ENCODE measurements at places on chromosomes 12 and 14. TPM values are rescaled to one million over a fixed set of nuclear protein-coding genes. Genes with fewer than 3 reads are reported as not detected.

The DERA gene
- total RNA-seq = 58.5 TPM

The TSPAN11 gene
- not detected for total RNA-seq

The SRRM4 gene
- not detected for total RNA-seq

The HOXC10 gene
- 48.6 TPM for total RNA-seq

The FBLN5 gene
- total RNA-seq = not detected

The PRR4 gene
- total RNA-seq = 9.2 TPM

The MIP gene
- total RNA-seq = not detected

The RBM25 gene
- 9.9 TPM for total RNA-seq

The GALNT16 gene
- 2.7 TPM for total RNA-seq

The FOXA1 gene
- not detected for total RNA-seq

DNA sequence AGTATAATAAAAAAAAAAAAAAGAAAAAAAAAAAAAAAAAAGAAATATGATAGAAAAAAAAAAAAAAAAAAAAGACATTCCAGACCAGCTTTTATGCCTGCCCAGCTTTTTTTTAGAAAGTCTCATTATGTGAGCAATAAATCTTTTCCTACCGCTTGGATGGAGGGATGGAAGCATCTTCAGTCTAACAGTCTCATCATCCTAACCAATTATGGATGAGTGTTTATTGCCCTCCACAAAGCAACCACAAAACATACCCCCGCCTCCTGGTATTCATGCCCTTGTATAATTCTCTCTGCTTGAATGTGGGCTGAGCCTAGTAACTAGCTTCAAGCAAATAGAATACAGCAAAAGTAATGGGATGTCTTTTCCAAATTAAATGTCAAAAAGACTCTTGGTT, 33.7 kb upstream of the ADAMTS20 start:
- no peak for DNase-seq

DNA sequence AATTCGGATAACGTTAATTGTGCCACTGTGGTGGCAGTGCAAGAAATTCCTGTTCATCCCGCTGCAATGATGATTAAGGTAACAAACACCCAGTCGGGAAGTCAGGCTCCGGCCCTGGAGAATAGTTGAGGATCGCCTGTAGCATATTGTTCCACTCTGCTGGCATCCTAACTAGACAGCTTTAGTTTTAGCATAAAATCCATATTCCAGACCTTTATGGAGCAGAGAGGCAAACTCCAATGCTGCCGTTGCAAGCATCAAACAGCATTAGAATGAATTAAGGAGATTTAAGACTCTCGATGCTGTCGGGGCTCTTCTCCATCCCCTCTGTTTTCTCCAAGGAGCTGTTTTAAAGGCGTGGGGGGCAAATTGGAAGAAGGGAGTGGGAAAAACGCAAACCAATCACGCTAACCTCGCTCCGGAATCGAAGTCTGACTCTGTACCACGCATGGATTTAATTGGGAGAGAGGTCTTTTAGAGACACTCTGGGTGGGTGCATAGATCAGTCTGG, 660.4 kb downstream of the VRK1 start:
- no peak for DNase-seq

DNA sequence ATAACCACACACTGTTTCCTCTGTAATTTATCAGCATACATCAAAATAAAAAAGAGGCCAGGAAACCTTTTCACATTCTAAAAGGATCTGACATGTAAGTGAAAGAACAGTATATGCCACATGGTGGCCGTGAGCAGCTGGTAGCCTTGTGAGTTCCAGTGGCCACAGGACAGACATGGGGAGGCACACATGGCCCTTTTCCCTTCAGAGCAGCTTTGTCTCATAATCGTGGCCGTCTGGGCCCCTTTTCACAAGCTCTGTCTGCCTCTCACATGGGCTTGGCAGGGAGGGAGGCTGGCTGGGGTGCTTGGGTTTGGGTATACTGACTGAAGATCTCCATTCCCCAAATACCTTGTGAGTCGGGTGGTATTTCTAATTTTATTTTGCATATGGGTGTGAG, 1.5 kb upstream of the ZDHHC22 start:
- DNase-seq = peak; percentile 79

DNA sequence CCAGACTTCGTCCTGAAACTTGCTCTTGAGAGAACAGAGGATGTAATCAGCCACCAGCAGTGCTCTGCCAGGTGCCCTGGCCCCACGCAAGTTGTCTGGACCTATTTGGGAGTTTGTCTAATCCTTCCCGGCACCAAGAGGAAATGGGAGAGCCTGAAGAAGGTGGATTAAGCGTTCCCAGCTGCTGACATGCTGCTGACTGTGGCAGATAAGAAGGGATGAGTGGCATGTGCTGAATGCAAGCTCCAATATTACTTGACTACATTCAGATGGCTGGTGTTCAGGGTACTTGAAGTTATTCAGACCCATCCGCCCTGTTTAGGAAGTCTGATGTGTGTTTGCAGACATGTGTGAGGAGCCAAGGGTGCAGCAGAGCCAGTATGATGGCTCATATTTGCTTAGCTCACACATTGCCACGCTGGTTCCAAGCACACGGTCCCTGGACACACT, 440.6 kb upstream of the CCDC196 start:
- no peak for DNase-seq

DNA sequence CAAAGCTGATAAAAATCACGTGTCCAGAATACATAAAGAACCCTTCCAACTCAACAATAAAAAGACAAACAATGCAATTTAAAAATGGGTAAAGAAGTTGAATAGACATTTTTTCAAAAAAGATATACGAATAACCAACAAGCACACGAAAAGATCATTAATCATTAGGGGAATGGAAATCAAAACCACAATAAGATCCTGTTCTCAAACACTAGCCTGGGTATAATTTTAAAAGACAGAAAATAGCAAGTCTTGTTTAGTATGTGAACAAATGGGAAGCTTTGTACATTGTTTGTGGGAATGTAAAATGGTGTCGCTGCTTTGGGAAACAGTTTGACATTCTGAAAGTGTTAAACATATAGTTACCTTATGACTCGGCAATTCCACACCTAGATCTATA, 86.3 kb upstream of the LMNTD1 start:
- no peak for DNase-seq

DNA sequence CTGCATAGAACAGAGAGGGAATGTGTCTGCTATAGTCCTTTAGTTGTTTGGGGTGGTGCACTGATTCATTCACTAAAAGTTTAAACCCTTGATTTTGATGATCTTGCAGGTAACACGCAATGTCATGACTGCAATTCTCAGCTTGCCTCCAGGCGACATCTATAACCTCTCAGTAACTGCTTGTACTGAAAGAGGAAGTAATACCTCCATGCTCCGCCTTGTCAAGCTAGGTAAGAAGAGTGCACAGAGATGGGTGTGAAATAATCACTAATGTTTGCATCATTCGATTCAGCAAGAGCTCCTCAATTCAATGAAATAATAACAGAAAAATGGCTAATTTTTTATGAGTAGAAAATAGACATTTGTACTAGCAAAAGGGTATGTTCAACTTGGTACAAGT, 203.7 kb downstream of the PTPRO start:
- no peak for DNase-seq

- DNase-seq = no peak
Observed at GRCh38 chr12:64598831-64599230, 11.5 kb upstream of the RASSF3 start.

- DNase-seq = no peak
Observed at GRCh38 chr12:28369483-28369882, 179.2 kb downstream of the CCDC91 start.

DNA sequence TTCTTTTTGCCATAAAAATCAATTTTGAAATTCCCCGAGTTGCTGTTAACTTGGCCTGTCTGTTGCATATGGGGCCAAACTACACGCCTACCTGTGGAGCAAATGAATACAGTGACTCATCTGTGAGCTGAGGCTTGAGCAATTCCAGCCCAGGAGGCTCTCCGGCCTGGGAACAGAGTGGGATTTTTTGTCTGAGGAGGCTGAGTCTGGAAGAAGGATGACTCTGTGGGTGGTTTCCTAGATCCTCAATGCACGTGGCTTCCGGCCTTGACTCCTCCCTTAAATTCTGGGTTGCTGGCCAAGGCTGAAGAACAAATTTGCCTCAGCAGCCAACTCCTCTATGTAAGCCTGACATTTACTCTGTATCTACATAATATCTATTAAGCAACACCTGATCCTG, 124.1 kb downstream of the SSPN start:
- no peak for DNase-seq

- peak; percentile 65 for DNase-seq
Observed at GRCh38 chr12:8081251-8081920, 688 bp upstream of the NECAP1 start.

- DNase-seq = no peak
Observed at GRCh38 chr14:24853446-24853845, 196.5 kb downstream of the STXBP6 start.

- peak; percentile 21 for DNase-seq
Observed at GRCh38 chr14:76829650-76830421, 3.6 kb downstream of the LRRC74A start.

GRCh38 chr14:54343272-54344121, 53.3 kb upstream of the CDKN3 start:
- DNase-seq = peak; percentile 62

DNA sequence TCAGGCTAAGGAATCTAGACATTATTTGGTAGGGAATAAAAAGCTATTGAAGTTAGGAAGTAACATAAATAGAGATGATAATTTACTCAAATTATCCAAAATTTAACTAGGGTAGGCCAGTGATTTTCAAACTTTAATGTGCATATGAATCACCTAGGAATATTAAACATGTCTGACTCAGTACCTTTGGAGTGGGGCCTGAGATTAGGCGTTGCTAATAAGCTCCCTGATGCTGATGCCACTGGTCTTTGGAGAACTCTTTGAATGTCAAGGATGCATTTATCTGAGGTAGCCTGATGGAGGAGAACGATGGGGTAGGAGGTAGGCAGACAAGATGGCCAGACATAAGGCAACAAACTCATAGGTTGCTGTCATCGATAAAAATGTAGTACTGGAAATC, 33.2 kb downstream of the EFCAB11 start:
- no peak for DNase-seq

DNA sequence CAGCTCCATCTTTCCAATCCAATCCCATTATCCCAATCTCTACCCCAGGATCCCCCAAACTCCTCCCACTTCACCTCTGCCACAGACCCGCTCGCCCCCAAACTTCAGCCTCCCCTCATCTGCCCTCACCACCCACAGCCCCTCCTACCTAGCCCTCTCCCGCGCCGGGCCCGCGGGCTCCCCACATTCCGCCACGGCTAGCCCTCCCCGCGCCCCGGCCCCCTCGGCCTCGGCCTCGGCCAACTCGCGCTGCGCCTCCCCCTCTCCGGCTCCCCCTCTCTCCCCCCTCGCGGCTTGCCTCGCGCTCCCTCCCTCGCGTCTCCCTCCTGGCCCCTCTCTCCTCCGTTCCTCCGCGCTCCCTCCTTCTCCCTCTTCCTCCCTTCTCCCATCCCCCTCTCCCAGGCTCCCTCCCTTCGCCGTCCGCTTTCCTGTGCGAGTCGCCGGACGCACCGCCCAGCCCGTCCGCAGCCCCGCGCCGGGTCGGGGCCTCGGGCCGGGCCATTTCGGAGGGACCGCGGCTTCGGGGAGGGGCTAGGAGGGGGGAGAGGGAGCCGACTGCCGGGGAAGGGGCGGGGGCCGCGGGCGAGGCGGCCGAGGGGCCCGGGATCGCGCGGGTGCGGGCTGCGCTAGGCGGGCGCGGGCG, at the start of gene ATN1:
TSS of gene ATN1 (plus strand) at position 581 of the 643 bp plus-strand sequence. CDS start 6,043 bp downstream, outside the sequence.
- peak; percentile 87 for DNase-seq

DNA sequence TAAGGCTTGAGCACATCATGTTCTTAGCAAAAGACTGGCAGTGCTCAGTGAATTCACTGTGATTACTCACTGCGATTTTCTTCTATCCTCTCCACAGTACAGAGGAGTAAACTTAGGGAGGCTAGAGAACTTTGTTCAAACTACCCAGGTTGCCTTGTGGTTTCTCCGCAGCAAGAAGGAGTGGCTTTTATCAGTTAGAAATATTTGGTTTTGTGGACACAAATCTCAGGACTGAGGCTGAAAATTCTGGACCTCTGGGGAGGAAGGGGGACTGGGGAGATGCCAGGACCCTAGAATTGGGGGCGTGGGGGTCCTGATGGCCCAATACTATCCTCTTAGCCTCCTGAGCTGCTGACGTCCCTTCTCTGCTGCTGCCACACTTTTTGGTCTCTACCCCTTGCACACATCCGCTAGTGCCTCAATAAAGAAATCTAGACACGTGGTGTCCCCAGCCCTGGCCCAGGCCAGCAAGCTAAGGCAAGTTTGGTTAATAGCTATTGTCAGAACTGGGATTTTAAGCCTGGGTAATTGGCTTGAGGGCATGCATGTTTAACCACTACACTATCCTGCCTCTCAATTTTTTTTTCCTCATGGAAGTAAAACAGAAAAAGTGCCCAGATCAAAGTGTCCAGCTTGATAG, 842 bp downstream of the OAS2 start:
- no peak for DNase-seq

GRCh38 chr12:51011955-51012354, 14.2 kb downstream of the SLC11A2 start:
- DNase-seq = no peak

GRCh38 chr12:41636653-41637052, 448.5 kb downstream of the PDZRN4 start:
- DNase-seq = no peak

- DNase-seq = no peak
Observed at GRCh38 chr14:52312931-52313355, 1.2 kb upstream of the PTGER2 start.

DNA sequence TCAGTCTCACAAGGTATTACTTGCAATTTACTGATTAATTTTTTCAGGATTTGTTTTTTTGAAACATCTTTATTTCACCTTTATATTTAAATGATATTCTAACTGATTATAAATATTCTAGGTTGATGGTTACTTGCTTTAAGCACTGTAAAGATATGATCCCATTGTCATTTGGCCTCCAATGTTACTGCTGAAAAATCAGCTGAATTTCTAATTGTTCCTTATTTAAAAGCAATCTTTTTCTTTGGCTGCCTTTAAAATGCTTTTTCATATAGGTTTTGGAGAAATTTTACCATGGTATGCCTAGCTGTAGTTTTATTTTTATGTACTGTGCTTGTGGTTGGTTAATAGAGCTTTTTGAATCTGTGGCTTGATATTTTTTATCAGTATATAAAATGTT, 275.6 kb upstream of the PPFIA2 start:
- DNase-seq = no peak
